ENCODE measurements at places on chromosomes 6 and 20.

DNA sequence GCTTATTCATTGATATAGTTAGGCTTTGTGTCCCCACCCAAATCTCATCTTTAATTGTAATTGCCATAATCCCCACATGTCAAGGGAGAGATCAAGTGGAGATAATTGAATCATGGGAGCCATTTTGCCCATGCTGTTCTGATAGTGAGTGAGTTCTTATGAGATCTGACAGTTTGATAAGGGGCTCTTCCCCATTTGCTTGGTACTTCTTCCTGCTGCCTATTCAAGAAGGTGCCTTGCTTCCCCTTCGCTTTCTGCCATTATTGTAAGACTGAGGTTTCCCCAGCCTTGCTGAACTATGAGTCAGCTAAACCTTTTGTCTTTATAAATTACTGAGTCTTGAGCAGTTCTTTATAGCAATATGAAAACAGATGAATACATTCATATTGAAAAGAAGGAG, 45.6 kb downstream of the CENPW start:
- DNase-seq: no peak

DNA sequence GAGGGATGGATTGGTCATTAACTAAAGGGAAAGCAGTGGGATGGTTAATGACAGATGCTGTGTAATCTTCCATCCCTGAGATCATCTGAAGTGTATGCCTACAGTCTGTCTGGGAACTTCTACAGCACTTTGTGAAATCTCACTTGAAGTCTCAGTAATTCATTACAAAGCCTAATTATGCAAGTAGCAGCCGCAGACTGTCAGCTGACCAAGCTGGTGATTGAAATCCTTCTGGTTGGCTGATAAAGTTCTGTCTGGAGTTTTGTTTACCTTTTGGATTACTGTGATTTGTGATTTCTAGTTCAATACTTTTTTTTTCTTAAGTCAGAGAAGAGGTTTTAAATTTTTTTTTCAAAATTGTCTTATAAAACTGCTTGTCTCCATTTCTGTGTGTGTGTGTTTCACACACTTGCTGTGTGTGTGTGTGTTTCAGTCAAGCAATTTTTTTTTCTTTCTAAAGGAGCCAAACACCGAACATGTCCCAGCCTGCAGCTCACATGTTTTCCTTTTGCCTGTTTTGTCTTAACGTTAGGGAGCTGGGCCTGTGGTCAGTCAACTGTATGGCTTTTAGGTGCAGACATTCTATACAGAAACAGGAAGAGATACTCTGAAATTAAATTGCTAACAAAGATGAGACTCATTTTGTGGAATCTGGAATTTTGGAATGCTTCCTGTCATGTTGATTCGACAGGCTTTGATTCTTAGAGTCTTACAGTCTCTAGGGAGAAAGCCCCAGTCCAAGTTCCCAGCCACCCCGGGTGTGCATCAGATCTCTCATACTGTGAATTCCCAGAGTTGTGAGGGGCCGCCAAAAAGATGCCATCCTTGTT, 28.5 kb upstream of the ADGRF4 start:
- DNase-seq: peak; percentile 69

DNA sequence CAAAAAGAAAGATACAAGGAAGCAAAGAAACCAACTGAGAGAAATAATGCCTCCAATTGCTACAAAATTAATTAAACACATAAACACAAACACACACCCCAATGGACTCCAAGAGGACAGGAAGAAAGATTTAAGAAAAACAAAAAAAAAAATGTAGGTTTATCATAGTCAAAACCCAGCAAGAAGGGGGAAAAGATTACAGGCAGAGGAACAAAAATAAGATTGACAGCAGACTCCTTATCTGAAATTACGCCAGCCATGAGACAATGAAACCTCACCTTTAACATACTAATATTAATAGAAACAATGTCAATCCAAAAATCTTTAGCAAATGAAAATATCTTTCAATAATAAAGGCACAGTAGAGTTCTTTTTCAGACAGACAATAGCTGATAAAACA, 155.8 kb downstream of the RNGTT start:
- no peak for DNase-seq

GRCh38 chr6:165640806-165641205, 22.2 kb downstream of the PDE10A start:
- no peak for DNase-seq

GRCh38 chr6:52186480-52186879, 305 bp downstream of the IL17A start:
- DNase-seq: no peak

Data from neural progenitor cell (in vitro differentiated cells).